ENCODE measurements at places on chromosomes 12 and 14.

DNA sequence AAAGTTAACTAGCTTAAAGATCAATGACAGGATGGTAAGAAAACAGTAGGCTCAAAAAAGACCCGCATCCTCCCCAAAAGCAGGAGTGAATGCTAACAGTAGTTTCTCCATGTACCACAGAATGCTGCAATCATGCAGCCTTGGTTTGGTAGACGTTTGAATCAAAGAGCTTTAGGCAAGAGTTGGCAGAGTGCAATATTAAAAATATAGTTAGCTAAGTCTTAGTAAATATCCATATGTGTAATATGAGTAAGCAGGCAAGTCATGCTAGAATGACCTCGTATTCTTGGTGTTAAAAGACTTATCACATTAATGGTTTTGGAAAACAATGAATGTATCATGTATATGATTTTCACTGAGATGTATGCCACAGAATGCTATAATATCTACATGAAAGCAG lies 18.8 kb upstream of the KLRF1 start:
- DNase-seq = no peak

DNA sequence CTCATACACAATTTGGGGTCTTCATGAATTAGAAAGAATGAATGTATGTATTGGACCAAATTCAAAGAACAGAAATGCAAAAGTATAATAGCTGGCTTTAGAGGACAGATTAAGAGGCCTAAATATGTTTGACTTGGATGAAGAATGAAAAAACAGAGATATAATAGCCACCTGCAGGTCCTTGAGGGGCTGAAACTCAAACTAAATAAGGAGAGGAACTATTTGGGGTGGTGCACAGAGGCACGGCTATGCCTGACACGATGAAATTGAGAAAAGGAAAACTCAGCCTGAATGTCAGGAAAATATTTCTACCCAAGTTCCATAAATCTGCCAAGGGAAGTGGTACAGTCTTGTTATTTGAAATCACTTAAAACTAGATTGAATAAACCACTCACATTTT lies 222.9 kb upstream of the DDHD1 start:
- DNase-seq = no peak

- DNase-seq = no peak
Observed at GRCh38 chr12:41439801-41440200, 251.7 kb downstream of the PDZRN4 start.

DNA sequence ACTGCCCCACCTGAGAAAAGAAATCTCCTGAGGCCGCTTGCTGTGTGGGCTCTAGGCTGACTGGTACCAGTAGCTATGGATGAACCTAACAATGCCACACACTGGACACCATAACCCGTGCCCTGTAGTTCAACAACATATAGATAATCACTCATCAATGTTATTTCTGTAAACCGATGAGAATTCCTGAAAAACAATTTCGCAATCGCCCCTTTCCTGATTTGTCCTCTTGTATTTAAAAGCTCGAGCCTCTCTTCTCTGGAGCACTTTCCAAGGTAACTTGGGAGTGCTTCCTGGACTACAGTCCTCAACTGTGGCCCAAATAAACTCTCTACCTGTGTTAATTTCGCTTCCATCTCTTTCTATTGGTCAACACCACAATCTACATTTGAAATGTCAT lies 26.1 kb upstream of the PPP2R5C start:
- DNase-seq = no peak

DNA sequence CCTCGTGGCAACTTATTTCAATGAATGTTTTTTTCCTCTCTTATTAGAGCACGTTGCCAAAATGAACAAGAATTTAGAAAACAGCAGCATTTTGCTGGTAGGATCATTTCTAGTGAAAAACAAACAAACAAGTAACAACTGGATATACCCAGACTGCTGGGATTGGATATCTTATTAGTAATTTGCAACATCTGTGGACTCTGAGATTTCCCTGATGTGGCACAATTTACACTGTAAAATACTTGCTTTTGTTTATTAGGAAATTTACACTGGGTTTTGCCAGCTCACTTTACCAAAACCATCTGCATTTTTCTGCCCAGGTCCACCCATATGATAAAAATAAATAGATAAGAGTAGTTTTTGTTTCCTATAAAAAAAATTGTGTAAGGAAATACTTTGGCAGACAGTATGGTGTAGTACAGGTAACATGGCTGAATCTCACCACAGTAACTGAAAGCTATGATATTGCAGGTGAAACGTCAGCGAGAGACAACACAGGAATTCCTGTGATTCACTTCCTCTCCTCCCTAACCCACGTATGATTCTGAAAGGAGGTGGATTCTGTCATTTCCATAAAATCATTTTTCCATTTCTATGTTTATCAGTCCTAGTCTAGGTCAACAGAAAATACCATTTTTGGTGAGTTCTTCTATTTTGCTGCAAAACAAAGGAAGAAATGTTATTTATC lies 176.2 kb upstream of the NOVA1 start:
- no peak for DNase-seq

- DNase-seq = no peak
Observed at GRCh38 chr14:97411938-97412612, 614.9 kb downstream of the VRK1 start.

GRCh38 chr12:47903151-47903611 lies 1.6 kb downstream of the VDR start:
- DNase-seq = peak; percentile 9

GRCh38 chr12:24649634-24650033 lies 299.3 kb downstream of the BCAT1 start:
- DNase-seq = no peak

DNA sequence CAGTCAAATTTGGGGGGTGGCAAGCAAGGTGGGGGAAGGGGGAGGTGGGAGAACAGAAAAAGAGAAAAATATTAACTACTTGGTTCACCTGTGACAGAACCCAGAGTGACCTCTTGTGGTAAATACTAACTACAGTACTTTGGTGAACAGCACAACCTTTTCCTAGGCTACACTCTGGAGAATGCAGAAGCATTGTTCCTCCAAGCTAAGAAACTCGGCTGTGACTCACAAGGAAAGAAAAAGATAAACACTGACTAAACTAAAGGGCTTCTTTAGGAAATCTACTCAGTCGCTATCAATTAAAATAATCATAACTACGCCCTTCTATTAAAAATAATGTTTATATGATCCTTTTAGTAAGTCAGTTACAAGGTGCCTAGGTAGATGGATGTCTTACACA lies 5.4 kb downstream of the KCNH5 start:
- DNase-seq = no peak

DNA sequence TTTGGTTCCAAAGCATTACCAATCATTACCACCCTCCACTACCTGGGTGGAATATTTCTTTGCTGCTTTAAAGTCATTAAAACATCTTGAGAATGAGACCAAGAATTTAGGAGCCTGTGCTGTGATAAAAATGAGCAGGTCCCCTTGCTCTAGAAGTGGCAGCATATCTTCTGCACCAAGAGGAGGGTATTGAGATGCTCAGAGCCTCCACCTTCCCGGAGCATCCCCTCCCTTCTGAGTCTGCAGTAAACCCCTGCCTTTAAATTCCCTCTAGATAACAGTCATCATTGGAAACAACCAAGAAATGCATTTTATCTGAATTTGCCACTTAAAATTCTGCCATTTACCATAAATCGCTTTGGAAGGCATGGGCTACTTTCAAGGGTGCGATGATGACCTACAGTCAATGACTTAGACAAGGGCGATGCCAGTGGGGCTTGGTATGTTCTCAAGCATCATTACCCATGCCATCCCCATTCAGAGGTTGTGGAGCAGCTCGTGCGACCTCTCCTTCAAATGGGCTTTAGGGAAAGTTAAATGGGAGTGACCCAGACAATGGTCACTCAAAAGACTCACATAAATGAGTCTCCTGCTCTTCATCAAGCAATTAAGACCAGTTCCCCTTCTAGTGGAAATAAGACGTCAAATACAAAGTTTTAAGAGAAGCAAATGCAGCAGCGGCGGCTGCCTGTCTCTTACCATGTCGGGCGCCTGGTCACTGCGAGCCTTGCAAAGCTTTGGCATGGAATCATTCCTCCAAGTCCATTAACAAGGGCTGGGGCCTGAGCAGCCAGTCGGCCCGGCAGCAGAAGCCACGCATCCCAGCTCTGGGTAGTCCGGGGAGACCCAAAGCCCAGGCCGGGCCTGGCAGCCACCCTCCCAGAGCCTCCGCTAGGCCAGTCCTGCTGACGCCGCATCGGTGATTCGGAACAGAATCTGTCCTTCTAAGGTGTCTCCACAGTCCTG lies 334.5 kb downstream of the TMEM121 start:
- DNase-seq = no peak

All from RCC 7860 (cell line).